ENCODE measurements at places on chromosomes 1 and 21.

- no peak for DNase-seq
These were observed 429.9 kb downstream of the ADGRL2 start for GRCh38 chr1:82230667-82231066.

- no peak for DNase-seq
These were observed 2.0 kb upstream of the INPP5B start for GRCh38 chr1:37948841-37949240.

DNA sequence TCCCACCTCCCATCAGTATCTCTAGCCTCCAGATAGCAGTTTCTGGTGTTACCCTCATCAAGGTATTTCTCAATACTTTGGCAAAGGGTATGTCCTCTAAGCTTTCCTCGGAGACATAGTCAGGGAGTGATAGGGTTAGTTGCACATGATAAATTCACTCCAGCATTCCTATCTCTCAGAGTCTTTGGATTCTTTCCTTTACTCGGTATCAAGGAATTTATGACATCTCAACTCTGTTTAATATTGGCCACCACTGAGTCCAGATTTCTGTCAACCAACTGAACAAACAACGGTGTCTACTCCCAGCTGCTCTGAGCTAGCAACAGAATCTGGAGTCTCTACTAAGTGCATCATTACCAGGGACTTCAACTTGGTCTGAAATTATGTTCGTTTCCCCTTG lies 233.4 kb downstream of the TM2D1 start:
- no peak for DNase-seq

GRCh38 chr1:21496063-21496462 lies 13.2 kb upstream of the ALPL start:
- DNase-seq, result no peak

GRCh38 chr1:196160066-196160795 lies 448.0 kb downstream of the KCNT2 start:
- DNase-seq, result no peak

GRCh38 chr1:166869318-166870099 lies 6.6 kb downstream of the TADA1 start:
- no peak for DNase-seq

DNA sequence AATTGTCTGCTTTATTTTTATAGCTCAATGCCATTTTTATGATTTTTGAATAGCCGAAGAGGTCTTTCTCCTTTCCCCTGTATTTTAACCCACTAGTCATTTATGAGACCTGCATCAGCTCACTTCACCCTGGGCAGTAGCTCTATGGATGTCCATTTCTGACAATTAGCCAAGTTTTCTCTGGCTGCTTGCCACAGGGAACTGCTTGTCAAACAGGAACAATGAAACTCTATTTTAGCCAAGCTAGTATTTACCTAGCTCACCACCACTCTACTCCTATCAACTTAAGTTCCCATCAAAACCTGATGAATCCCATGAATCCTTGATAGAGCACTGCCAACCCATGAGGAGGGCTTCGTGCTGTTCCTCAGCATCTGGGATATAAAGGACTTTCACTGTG lies 406.7 kb downstream of the RWDD3 start:
- DNase-seq, result no peak

- DNase-seq, result no peak
These were observed 24.9 kb downstream of the SUSD4 start for GRCh38 chr1:223338811-223339746.

DNA sequence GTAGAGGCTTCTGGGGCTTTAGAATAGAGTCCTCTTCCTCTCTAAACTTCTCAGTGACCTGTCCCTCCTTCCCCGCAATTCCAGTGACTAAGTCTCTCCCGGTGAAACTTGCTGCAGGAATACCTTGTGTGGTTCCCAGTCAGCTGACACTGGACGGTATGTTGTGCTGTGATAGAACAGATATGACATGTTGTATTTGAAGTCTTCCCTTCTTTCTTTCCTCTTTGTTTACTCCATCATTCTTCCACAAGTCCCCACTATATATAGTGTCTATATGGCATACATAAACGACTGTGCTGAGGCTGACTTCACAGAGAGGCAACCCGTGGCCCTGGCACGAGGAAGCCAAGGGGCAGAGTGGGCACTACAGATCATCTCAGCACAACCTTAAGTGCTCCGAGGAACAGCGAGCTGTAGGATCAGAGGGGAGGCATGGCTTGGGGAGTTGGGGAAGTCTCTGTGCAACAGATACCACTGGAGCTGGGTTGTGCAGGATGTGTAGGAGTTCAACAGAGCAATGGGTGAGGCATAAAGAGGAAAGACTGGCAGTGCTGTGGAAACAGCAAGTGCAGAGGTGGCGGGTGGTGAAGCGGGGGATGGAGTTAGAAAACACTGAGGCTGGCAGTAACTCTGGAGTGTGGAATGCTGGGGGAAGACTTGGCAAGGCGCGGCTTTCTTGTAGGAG lies 237.8 kb downstream of the TRABD2B start:
- DNase-seq, result no peak

DNA sequence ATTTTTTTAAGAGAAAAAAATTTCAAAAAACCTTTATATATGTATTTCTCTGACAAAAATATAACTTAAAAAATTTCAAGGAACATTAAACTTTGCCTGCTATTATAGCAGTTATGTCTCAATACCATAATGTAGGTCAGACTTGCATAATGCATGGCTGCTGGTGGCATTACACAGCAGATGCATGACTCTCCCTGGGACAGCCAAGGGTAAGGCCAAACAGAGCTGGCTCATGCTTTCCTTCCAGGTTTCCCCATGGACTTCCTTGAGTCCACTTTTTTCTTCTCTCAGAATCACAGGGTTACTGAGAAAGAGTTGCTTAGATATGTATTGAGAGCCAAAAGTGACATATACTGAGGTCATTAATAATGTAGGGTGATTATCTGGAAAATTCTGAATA lies 43.7 kb downstream of the RHOU start:
- DNase-seq, result no peak

DNA sequence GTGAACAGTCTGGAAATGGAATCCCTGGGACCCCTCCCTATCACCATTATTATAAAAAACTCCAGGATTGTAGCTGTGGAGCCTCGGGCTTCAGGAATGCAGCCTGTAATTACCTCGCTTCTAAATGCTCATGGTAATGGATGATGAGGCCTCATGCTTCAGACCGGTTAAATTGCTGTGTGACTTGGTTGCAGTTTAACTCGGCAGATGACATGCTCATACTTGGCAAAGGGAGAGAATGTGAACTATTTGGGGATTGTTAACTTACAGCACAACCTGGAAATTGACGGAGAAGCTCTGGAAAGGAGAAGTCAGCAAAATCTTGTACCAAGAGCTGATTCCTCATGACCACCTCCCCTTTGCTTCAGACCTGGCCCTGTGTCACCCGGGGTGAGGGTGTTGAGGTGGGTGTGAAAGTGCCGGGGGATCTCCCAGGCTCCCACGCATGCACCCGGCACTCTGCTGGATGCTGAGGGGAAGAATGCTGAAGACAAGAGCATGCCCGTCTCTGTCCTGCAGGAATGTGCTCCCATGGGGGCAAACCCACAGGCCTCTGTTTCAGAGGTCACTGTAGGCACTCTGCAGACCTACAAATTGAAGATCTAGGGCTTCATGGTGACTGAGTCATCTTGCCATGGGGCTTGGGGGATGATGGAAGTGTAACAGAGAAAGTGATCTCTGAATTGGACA lies 364.8 kb downstream of the RPS6KC1 start:
- DNase-seq, result no peak

DNA sequence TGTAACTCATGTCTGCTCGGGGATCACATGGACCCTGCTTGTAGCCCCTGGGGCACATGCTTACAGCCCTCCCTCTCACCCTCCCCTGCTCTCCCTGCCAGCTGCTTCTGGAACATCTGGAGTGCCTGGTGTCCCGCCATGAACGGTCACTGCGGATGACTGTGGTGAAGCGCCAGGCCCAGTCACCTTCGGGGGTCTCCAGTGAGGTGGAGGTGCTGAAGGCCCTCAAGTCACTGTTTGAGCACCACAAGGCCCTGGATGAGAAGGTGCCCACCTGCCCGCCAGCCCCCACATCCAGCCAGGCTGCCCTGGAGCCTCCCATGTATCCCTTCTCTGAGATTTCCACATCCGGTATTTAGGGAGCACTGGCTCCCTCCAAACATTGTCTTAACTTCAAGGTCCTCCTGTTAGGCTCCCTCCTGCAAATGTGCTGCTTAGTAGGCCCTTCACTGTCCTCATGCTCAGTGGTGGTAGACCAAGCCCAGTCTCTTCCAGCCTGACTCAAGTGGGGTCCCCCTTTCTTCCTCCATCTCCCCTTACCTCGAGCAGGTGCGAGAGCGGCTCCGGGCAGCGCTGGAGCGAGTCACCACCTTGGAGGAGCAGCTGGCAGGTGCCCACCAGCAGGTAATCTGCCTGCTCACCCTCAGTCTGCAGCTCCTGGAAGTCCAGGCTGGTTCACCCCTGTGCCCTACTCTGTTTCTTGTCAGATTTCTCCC lies 17.7 kb downstream of the PPFIA4 start:
- DNase-seq, result no peak

DNA sequence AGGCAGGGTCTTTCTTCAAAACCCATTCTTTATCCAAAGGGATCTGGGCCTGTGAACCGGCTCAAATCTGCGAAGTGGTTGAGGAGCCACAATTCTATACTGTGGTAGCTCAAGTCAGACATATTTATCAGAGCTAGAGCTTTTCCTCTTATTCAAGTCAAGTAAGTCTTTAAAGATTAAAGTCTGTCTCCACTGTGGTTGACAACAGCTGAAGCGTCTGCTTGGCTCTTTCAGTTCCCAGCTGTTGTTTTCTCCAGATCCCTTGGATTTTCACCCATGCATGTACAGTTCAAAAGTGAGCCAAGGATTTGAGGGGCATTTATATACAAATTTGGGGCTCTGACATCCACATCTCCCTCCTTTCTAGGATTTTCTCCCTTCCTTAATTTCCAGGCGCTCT lies 66.9 kb downstream of the C1orf185 start:
- DNase-seq, result no peak

- DNase-seq, result no peak
These were observed 71.6 kb upstream of the GREM2 start for GRCh38 chr1:240683576-240683975.

GRCh38 chr1:235659186-235659771 lies 9.7 kb upstream of the GNG4 start:
- DNase-seq, result no peak

DNA sequence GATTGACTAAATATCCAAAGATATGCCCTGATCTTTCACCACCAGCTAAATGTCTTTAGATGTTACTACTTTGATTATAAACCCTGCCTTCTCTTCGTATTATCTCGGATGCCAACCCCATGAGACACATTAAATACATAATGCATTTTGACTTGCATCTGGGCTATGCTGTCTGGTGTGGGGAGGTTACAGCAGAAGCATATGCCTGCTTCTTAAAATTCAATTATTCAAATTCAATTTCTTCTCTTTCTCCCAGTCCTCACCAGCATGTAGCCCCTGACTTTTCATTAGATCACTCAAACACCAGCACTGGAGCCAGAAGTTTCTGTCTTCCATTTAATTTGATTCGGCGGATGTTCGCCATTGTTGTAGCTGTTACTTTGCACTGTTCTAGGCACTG lies 360.7 kb upstream of the CAMK1G start:
- no peak for DNase-seq

- DNase-seq, result no peak
These were observed 44.7 kb upstream of the PALMD start for GRCh38 chr1:99601208-99601607.

- DNase-seq, result no peak
These were observed 85.3 kb upstream of the ARHGAP29 start for GRCh38 chr1:94322696-94323095.

Measured in stimulated activated CD8-positive, alpha-beta memory T cell treated with anti-CD3 and anti-CD28 coated beads, Interleukin-4, amount 100 ng/mL, for 48 hours (primary cell).